T1000 (cell line): ENCODE measurements at places on chromosomes 1 and 21.
A peak's percentile ranks its signal among the peaks of the same experiment; 100 is the strongest.

- DNase-seq, result peak; percentile 30
Observed at GRCh38 chr1:17475752-17476151, 36.3 kb upstream of the RCC2 start.

DNA sequence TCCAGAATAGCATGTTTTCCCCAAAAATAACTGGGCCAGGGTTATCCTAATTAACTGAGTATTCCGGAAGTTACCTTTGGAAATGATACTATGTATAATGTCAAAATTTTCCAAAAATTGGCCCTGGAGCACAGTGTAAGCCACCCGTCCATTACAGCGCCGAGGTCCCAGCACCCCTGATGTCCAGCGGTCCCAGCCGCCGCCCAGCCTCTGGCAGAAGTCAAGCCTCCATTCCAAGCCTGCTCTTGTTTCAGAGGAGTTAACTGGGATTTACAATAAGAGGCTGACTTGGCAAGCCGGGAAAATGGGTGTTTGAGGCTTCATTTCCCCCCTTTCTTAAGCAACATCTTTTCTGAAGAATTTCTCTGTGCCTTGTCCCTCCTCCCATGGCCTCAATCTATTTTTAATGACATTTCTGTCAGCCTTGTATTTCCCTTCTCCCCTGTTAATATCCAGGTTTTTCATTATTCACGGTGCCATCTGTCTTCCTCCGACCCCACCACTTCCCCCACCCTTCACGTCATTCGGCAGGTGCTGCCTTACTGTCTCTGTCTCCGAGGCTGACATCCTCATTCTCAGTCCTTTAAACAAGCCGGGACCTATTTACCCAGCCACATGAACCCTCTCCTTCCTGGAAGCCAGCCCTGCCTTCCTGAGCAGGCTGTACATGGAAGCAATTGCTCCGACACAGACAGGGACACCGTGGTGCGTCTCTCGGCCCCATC is 490.9 kb downstream of the NPHP4 start:
- DNase-seq, result no peak

- DNase-seq, result no peak
Observed at GRCh38 chr1:239322369-239322768, 64.0 kb upstream of the CHRM3 start.

GRCh38 chr21:46650476-46651098 is 15.1 kb downstream of the PRMT2 start:
- DNase-seq, result no peak

DNA sequence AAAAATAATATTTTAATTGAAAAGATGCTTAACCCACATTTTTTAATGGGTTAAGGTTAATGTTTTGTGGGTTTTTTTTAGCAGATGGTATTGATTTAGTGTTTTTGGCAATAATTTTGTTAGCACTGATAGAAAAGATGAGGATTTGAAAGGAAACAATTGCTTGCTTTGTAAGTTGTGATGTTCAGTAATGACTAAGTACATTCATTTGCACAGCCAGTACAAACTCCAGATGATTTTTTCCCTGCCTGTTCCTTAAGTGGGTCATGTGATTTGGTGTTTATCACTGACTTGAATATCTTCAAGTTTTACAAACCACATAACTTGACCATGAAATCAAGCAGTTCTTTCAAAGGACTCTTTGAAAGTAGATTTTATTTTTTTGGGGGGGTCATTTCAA is 15.0 kb downstream of the DISP1 start:
- DNase-seq, result no peak

DNA sequence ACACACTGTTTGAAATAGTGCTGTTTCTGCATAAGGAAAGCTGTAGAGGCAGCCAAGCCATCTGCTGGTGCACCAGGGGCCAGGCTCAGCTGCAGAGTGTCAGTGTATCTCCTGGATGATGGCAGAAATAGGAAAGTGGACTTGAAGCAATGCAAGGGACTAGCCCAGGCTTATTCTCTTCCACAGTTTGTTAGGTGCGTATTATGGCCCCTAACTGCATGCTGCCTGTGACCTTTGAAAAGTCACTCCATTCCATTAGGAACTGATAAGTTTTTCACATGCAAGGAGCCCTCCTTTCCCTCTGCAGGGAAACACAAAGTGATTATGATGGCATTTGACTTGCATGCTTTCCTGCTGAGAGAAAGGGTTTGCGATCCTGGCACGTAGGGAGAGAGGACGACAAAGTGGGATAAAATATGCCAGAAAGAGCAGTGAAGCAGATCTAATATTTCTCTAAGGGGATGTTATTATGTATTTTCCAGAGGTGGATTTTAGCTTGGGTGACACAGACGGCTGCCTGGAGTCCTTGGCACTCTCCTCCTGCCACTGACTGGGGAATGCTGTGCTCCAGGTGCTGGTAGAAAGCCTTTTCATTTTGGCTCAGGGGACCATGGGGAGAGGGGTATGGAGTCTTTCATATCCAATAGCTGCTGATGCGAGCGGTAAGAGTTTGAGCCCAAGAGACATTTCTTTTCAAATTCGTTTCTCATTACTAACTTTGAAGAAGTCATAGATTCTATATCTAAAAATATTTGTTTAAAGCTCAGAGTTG is 402.1 kb upstream of the B3GALT2 start:
- DNase-seq, result no peak

GRCh38 chr1:43038232-43038935 is 79.7 kb upstream of the SLC2A1 start:
- DNase-seq, result no peak

GRCh38 chr1:58038574-58038973 is 508.0 kb downstream of the OMA1 start:
- no peak for DNase-seq

GRCh38 chr1:200896531-200897196 is 2.0 kb downstream of the INAVA start:
- no peak for DNase-seq

GRCh38 chr1:24505816-24506215 is 3.2 kb downstream of the RCAN3 start:
- DNase-seq, result no peak

- DNase-seq, result no peak
Observed at GRCh38 chr1:234730475-234730769, 120.4 kb upstream of the IRF2BP2 start.

DNA sequence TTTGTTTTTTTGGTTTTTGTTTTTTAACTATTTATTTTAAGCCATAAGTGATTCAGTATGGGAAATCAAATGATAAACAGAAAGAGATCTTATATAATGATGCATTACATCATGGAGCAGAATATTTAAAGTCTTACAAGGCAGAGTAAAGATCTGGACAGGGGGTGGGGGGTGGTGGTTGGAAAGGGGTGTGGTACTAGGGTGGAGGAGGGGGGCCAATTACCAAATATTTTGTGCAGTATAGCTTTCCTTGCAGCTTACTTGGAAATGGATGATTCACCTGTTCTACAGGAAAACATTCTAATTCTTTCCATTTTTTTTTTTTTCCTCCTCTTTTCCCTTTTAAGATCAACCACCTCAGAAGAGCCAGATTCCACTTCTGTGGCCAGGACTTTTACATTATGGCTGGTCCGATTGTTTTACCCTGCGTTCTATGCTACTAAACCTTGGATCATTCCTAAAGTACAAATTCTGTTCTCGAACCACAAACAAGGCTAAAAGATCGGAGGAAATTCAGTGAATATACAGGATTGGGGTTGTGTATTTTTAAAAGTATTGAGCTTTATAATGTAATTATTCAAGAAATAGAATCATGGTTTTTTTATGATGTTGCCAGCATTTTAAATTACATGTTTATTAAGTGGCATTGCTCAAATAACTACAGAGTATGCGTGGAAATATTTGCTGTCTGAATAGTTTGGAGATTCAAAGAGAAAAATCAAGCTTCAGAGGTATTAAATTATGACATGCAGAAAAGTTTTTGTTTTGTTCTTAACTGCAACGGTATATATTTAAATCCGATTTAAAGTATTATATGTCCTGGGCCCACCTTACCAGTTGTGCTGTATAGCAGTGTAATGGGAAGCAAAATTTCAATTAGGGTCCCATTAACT is 859.5 kb downstream of the USP25 start:
- no peak for DNase-seq

DNA sequence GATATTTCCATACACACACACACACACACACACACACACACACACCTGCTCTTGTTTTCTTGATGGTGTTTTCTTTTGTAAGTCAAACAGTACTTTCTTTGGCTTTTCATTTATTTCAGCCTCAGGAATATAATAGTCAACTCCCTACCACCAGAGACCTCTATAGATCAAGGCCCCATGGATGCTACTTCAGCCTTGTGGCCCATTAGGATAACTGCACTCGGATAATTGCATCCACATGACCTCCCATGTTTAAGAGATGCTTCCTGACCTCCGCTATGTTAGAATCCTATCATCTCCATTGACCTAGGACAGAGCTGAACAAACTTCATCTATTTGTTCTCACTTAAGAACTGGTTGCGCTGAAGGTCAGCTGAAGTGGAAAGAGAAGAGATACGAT is 1094.0 kb upstream of the B3GALT2 start:
- no peak for DNase-seq

DNA sequence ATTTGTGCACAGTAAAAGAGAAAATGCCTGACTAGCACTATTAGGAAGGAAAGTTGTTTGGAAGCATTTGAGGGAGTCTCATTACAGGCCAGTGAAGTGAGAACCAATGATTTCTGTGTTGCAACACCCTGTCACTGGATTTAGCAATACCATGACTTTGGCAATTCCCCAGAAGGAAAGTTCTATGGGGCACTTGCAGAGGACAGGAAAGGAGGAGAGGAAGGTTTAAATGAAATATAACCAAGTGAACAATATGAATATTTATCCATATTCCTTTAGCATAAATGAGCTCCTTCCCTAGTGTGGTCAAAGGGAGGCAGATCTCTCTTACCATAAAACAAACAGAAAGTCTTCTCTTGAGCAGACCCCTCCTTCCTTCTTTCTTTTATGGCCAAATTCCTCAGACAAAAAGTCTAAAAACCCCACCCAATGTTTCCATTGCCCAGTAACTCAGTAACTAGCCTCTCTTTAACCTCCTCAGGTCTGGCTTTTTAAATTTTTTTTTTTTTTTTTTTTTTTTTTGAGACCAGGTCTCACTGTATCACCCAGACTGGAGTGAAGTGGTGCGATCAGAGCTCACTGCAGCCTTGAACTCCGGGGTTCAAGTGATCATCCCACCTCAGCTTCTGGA is 5.5 kb downstream of the TLR5 start:
- no peak for DNase-seq

DNA sequence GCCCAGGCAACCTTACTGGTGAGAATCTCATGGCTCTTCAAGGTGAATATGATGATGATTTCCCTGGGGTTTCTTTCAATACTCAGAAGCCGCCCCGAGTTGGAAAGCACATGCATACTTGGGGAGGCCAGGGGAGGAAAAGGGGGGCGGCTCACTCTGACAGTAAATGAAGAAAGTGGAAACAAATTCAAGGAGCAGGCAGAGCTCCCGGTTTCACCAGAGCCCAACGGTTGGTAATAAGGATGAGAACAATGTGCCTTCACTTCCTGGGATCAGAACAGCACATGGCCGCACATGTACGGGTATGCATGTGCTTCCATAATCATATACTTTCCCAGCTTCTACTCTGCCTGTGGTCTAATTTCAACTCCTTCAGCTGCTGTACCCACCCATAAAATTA is 3.8 kb upstream of the ARHGEF2 start:
- DNase-seq, result no peak

DNA sequence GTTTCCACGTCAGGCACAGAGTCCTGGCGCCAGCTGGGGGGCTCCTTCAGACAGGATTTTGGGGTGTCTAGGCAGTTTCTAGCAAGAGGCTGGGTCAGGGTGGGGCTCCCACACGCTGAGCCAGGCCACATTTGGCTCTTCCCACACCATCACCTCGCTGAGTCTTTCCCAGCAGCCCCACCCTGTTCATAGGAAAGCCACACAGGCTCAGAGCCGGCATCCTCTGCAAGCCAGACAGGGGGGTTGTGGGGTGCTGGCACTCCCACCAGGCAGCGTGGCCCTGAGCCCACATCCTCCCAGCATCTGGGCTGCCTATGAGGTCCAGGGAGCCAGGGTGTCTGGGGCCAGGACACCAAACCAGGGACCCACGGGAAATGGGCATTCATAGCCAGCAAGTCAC is 2.8 kb upstream of the GPR153 start:
- DNase-seq, result no peak

DNA sequence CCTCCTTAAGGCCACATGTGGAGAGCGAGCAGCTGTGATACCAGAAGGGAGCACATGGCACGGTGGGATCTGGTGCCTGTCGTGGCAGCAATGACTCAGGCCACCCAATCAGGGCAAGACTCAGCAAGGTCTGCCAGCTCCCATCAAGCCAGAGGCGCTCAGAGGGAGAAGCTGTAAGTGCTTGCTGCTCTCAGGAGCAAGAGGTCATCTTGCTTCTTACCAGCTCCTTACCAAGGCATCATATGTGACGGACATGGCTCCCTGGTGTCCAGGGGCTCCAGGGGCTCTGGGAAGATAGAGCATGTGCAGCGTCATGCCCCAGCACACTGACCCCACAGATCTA is 72.9 kb downstream of the ITPKB start:
- DNase-seq, result no peak

DNA sequence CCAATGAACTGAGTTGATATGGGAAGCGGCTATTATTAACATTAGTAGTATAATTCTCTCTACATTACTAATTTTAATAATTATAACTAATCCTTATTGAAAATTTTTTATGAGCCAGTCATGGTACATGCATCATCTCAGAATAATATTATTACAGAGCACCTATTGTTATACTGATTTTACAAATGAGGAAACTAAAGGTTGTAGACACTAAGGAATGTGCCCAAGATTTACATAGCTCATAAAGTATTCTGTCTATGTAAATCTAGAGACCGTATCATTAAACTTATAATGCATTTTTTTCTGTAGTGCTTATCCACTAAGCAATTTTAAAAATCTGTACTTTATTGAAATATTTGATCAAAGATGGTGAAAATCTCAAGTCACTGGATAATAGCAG is 825.9 kb downstream of the PLA2G4A start:
- no peak for DNase-seq

- DNase-seq, result no peak
Observed at GRCh38 chr1:157176591-157177121, 38.5 kb upstream of the ETV3 start.

- no peak for DNase-seq
Observed at GRCh38 chr1:241603731-241604245, 36.4 kb downstream of the CHML start.

- no peak for DNase-seq
Observed at GRCh38 chr1:157104598-157105293, 5.1 kb upstream of the ETV3L start.
